ENCODE measurements at places on chromosomes 13 and 19.

- DNase-seq: no peak
Observed at GRCh38 chr13:51147732-51148131, 36.7 kb upstream of the C13orf42 start.

- DNase-seq: no peak
Observed at GRCh38 chr19:10009714-10010224, 535 bp downstream of the COL5A3 start.

- no peak for DNase-seq
Observed at GRCh38 chr19:39166571-39167391, 30.0 kb upstream of the NCCRP1 start.

DNA sequence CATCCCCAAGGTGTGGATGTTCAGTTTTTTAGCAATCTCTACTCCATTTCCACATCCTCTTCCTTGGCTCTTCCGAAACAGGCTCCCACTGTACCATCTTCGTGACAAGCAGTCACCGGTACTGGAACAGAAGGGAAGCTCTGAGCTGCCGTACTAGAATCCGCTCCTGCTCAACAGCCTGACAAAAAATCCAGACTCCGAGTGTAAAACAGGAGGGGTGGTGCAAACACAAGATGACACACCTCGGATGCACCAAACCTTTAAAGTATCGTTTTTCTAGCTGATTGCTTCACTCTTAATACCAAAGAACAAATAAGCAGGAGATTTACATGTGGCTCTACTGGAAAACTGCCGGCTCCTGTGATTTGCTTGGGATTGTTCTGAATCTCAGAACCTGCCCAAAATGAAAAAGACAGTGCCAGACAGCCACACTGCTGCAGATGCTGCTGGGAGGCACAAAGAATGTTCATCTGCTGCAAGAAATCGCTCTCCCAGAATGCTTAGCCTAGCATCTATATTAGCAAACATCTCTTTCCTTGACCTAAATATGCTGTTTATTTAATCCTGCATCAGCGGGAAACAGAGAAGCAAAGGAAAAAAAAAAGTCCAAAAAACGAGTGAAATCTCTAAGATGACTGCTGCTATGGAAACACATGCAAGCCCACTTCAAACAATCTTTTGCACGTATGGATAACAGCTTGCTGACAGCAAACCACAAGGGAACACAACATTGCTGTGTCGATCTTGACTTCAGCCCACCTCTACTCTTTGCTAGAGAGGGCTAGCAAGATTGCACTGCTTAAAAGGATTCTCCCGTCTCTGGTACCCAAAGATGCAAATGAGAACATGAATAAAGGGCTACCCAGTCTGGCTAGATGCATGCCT, 38.0 kb upstream of the DOCK9 start:
- no peak for DNase-seq

GRCh38 chr19:40274585-40275544, 10.3 kb downstream of the AKT2 start:
- DNase-seq: peak; percentile 82

- DNase-seq: no peak
Observed at GRCh38 chr19:14091813-14092462, 1.4 kb upstream of the SAMD1 start.

DNA sequence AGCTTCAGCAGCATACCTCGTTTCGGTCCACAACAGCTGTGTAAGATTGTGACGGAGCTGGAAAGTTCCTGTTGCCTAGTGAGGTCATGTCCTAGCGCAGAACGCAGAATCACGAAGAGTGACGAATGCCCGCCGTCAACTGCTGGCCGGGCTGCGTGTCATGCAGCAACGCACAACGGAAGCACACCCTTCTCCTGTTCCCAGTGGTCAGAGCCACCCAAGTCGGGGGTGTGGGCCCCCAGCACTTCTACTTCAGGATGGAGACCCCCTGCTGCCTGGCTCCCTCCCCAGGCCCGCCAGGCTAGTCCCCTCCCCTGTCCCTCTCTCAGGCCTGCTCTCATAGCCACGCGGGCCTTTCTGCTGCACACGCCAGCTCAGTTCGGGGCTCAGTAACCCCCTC, 25.9 kb downstream of the C2CD4C start:
- no peak for DNase-seq

DNA sequence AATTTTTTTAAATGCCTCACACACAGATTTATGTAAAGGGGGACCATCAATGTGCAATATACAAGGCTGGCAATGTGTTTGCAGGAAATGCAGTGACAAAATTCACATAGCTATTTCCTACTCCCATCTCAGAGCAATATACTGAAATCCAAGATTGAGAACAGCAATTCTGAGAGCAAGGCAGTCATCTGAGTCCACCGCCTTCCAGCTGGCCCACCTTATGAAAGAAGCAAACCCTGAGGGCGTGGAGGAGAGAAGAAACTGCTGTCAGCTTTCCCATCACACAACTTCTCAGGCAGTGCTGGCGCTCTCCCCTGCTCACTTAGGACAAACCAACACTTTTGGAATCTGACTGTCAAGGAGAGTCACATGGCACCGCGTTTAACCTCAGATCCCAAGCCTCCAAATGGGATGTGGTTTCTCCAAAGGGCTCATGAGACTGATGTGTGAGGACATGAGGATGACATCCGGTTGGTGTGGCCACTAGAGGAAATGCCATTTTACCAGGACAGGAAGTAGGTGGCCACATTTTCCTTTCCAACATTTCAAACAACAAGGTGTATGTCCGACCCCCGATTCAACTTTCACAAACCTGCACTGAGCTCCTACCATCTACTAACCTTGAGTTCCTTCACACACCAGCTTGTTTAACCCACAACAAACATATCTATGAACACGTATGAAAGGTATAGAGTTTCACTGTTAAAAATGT, 3.7 kb upstream of the DOCK9 start:
- DNase-seq: no peak

DNA sequence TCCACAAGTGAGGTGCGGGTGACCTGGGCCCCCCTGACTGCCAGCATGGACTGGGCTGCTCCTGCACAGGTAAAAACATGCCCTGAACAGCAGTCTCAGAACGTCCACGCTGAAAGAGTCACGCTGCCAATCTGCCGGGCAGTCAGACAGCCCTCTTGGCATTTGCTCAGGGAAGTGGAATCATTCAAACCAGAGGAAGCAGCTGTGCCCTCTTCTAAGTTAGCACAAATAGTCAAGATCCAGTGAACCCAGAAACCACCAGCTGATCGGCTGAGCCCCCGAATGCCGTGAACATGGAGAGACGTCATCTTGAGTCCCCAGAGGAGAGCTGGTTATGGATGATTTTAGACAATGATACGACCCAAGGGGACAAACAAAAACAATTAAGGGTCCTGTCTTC, 34.4 kb downstream of the KLF2 start:
- no peak for DNase-seq

- peak; percentile 30 for DNase-seq
Observed at GRCh38 chr13:75482070-75482819, at the start of gene TBC1D4. TSS of gene TBC1D4 (minus strand) at chr13:75482169. CDS start at chr13:75481767, 402 bp downstream.

DNA sequence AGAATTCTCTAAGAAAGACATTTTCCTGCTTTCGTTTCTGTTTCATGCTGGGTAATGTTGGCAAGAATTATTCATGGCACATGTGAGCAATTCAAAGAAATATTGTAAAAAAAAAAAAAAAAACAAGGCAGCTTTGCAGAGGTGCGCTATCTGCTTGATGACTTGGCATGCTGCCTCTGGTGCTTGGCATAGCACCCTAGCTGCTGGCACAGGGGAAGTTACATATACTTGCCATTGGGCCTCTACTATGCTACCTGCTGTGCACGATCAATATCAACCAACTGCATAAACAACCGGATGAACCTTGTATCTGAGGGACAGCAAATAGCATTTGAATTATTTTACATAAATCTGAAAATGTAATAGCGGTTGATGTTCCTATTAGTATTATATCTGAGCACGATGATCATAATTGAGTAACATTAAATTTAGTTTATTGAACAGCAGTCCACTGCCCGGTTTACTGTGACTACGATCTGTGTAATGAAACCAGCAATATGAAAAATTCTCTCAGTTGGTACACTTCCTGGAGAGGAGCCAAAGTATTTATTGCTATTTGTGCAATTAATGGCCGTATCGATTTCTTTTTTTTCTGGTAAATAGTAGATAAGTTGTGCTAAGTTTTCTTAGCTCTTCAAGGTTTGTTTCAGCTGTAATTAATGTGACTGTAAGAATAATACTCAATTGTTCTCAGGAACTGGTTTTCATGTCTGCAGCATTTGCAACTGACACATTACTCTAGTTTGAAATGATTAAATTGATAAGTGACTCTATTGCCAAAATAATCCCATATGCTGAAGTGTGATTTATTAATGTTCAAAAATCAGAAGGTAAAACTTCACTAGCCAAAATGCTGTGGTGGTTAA, 717.3 kb downstream of the DACH1 start:
- DNase-seq: no peak

DNA sequence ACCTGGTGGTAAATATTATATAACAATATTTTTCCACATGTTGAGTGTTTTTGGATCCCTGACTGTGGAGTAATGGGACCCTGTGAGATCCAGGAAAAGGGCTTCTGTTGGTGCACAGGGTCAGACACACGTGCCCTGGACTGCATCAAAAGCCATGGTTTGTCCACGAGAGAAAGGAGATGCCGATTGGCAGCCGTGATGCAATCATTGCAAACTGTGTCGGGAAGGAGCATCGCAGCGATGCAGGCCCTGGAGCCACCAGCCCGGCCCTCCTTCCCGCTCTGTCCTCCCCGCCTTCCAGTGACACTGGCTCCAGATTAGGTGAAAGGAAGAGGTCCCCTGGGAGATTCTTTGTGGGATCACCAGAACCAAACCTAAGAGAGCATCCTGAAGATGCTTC, 9.1 kb downstream of the COL4A2 start:
- DNase-seq: no peak

GRCh38 chr19:50239921-50240590, 36.6 kb downstream of the MYH14 start:
- DNase-seq: no peak

DNA sequence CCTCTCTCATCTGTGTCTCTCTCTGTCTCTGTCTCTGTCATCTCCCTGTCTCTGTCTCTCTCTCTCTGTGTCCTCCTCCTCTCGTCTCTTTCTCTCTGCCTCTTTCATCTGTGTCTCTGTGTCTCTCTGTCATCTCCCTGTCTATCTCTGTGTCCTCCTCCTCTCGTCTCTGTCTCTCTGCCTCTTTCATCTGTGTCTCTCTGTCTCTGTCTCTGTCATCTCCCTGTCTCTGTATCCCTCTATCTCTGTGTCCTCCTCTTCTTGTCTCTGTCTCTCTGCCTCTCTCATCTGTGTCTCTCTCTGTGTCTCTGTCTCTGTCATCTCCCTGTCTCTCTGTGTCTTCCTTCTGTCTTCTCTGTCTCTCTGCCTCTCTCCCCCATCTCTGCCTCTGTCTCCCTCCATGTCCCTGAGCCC, 551 bp upstream of the EBI3 start:
- no peak for DNase-seq

- DNase-seq: no peak
Observed at GRCh38 chr13:59542303-59542702, 621.4 kb downstream of the DIAPH3 start.

DNA sequence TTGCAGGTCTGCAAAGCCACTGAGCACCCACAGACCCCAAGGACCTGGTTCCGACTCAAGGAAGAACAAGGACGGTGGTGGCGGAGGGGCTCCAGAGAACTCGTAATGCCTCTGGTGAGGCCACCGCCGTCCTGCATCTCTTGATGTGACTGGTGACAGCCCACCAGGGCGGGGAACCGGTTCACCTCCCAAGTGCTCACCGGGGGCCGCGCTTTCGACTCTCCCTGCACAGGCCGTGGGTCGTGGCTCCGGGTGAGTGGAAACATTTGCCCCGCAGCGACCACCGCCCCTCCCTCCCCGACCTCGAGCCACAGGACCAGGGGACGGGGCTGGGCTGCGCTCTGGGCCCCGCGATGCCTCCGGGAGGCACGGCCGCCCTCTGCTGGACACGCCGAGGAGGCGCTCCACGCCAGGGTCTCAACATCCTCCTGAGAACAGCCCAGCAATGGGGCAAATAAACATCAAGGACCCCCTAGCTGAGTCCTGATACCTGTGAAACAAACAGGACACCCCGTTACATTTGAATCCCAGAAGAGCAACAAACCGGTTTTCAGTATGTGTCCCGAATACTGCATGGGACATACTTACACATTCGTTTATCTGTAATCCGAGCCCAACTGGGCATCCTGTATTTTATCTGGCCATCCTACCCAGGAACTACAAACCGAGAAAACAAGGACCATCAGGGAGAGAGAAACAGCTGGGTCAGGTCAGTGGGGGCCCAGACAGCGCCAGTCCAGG, 3.9 kb upstream of the PLPP2 start:
- no peak for DNase-seq

DNA sequence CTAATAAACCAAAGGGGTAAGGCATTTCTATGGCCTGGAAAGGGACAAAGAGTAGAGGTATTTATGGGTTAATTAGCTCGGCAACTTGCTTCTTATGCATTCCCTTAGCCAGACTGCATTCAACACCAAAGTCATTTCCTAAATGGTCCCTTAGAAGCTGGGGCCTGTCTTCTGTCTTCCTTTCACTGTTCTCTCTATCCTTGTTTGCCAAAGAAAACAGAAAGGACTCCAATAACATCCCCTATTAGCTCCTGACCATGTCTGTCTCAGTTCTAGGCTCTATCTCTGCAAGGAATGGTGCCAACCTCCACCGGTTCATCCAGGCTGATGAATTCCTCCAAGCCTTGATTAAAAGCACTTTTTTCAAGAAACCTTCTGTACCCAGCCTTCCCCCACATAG, 123.5 kb downstream of the KCTD12 start:
- DNase-seq: no peak

GRCh38 chr19:10206226-10206885, 11.6 kb upstream of the DNMT1 start:
- DNase-seq: no peak

- DNase-seq: no peak
Observed at GRCh38 chr19:19338082-19338481, 17.5 kb downstream of the MAU2 start.

GRCh38 chr13:99657848-99658260, 156.6 kb downstream of the TM9SF2 start:
- no peak for DNase-seq
